NCI-H187 treated with DMSO at 0.1 percent for 48 hours (cell line): ENCODE measurements at places on chromosomes 5 and 9.

DNA sequence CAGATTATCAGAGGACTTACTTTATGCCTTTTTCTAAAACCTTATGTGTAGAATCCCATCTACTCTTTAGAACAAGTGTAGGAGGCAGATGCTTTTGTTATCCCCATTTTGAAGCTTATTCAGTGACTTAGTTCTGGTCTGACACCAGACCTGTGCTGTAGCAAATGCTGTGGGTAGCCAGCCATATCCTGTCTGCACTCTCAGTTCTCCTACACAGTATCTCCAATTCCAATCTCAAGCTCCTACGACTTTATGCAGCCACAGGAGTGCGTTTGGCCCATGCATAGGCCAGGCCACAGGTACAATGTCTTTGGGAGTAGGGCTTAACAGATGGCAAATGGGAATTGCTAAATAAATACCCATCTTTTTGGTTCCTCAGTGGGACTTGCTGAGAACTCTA is 292.6 kb downstream of the MCTP1 start:
- no peak for DNase-seq

DNA sequence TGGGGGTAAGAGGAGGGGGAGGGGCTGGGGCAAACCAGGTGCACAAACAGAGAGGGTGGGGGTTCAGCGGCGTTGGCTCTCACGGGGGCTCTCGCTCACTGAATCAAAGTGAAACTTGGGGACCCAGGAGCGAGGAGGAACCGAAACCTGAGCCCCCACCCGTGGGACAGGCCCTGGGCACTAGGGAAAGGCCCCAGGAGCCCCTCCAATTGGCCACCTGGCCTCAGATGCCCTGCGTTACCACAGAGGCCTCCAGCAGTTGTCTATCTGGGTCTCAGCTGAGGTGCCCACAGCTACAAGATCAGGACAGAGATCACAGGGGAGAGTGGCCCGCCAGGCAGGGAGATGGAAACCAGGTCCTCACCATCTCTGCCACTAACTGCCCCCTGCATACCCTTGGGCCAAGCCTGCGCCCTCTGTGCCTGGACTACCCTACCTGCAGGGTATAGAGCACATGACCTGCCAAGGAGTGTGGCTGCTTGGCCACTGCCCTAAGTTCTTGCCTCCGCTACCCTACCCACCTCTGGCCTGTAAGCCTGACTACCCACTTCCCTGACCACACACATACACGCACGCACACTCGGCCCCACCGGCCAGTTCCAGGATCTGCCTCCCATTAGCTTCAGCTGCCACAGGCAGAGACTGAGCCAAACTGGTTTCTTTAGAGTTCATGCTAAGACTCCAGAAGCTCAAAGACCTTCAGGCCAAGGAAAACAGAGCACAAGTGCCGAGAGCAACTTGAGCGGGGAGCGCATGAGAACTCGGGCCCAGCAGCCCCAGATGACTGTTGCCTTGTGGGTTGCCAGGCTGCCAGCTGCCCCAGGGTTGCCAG is 39.9 kb downstream of the PAX5 start:
- DNase-seq, result no peak

- no peak for DNase-seq
These were observed 37.7 kb upstream of the STXBP1 start for GRCh38 chr9:127574072-127574993.

DNA sequence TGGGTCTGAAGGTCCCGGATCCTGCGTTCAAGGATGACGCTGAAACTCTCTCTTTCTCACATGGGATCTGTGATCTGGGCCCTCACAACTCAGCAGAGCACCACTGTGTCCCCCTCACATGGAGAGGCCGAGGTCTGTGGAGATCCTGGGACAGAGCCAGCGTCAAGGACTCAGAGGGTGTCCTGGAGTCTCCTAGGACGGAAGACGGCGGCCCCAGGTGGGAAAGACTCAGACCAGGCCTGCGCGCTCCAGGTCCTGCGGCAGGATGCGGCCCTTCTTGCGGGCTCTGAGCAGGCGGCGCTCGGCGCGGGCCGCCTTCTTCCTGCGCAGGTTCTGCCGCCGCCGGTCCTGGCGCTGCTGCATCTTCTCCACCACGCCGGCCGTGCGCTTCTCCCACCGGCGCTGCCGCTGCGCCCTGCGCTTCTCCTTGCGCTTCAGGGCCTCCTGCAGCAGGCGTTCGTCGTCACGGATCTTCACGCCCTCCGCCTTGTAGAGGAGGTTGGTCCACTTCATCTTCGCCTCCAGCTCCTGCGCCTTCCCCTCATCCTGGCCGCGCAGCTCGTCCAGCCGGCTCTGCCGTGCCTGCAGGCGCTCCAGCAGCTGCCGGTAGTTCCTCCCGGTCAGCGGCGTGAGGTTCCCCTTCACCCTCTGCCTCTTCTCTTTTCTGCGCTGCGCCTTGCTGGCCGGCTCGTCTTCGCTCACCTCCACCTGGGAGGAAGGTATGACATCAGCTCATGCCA is 4.2 kb downstream of the SURF6 start:
- DNase-seq, result no peak

DNA sequence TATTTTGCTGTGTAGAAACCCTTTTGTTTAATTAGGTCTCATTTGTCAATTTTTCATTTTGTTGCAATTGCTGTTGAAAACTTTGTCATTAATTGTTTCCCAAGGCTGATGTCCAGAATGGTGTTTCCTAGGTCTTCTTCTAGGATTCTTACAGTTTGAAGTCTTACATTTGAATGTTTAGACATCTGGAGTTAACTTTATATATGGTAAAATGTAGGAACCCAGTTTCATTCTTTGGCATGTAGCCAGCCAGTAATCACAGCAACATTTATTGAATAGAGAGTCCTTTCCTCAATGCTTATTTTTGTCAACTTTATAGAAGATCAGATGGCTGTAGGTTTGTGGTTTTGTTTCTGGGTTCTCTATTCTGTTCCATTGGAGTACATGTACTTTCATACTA is 1290.8 kb upstream of the CDH9 start:
- DNase-seq, result no peak
